ENCODE measurements at places on chromosomes 3 and 15. TPM values are rescaled to one million over a fixed set of nuclear protein-coding genes. Genes with fewer than 3 reads are reported as not detected.

ACTC1 gene
- polyA plus RNA-seq: 22.0 TPM

STXBP5L gene
- 0.15 TPM for polyA plus RNA-seq

IQCF5 gene
- polyA plus RNA-seq: not detected

ATOSA gene
- polyA plus RNA-seq: 43.6 TPM

ZPLD1 gene
- polyA plus RNA-seq: 0.46 TPM

EXD1 gene
- polyA plus RNA-seq: not detected

P2RY1 gene
- 2.9 TPM for polyA plus RNA-seq

CHRNA3 gene
- 0.90 TPM for polyA plus RNA-seq

CIDEC gene
- polyA plus RNA-seq: 0.13 TPM

AMOTL2 gene
- polyA plus RNA-seq: 79.8 TPM

SEMA3F gene
- polyA plus RNA-seq: 57.6 TPM

RLBP1 gene
- polyA plus RNA-seq: not detected

EBLN2 gene
- 2.7 TPM for polyA plus RNA-seq

MRAS gene
- polyA plus RNA-seq: 29.4 TPM

NANOGP8 gene
- polyA plus RNA-seq: not detected

ALDH1A2 gene
- polyA plus RNA-seq: 353 TPM

OXSM gene
- 20.5 TPM for polyA plus RNA-seq

PATL2 gene
- 0.64 TPM for polyA plus RNA-seq

SLC12A1 gene
- 230 TPM for polyA plus RNA-seq

PIF1 gene
- 17.4 TPM for polyA plus RNA-seq

SLC4A7 gene
- polyA plus RNA-seq: 32.1 TPM

ZBTB20 gene
- polyA plus RNA-seq: 6.6 TPM

AGBL1 gene
- 0.16 TPM for polyA plus RNA-seq

GPR27 gene
- 12.6 TPM for polyA plus RNA-seq

CCDC54 gene
- 0.17 TPM for polyA plus RNA-seq

FAM174B gene
- polyA plus RNA-seq: 31.8 TPM

USP13 gene
- polyA plus RNA-seq: 15.7 TPM

CSPG4 gene
- 7.5 TPM for polyA plus RNA-seq

TKT gene
- polyA plus RNA-seq: 113 TPM

VPS18 gene
- 17.2 TPM for polyA plus RNA-seq

SLC6A20 gene
- 0.20 TPM for polyA plus RNA-seq

IGSF11 gene
- polyA plus RNA-seq: 4.4 TPM

TIPIN gene
- polyA plus RNA-seq: 21.1 TPM

CCDC71 gene
- 30.2 TPM for polyA plus RNA-seq

TADA3 gene
- 73.4 TPM for polyA plus RNA-seq

CFAP44 gene
- polyA plus RNA-seq: 15.6 TPM

GOLGA8Q gene
- 1.9 TPM for polyA plus RNA-seq

C3orf62 gene
- 8.7 TPM for polyA plus RNA-seq

SAMD7 gene
- polyA plus RNA-seq: not detected

GOLGA6L7 gene
- polyA plus RNA-seq: 0.25 TPM

WDR93 gene
- 4.1 TPM for polyA plus RNA-seq

PCNP gene
- 242 TPM for polyA plus RNA-seq

Data from renal cortex interstitium (tissue), 15 donors.